ENCODE measurements at places on chromosomes 7 and 10.

DNA sequence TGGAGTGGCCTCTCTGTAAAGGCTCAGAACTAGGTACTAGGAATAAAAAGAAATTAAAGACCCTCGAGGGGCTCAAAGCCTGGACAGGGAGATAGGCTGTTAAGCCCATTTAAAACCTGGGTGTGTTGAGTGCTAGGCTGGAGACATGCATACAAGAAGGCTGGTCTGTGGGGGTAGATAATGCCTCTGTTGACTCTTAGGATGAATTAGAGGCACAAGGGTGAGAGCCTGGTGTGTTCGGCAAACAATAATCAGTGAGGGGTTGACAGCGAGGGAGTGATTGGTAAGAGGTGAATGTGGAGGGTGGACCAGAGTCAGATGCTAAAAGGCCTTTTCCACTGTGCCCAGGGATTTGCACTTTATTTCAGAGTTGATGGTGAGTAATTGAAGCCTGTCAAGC, 12.7 kb downstream of the GSTO2 start:
- no peak for DNase-seq

GRCh38 chr10:70198696-70199466, 28.6 kb upstream of the SAR1A start:
- no peak for DNase-seq

DNA sequence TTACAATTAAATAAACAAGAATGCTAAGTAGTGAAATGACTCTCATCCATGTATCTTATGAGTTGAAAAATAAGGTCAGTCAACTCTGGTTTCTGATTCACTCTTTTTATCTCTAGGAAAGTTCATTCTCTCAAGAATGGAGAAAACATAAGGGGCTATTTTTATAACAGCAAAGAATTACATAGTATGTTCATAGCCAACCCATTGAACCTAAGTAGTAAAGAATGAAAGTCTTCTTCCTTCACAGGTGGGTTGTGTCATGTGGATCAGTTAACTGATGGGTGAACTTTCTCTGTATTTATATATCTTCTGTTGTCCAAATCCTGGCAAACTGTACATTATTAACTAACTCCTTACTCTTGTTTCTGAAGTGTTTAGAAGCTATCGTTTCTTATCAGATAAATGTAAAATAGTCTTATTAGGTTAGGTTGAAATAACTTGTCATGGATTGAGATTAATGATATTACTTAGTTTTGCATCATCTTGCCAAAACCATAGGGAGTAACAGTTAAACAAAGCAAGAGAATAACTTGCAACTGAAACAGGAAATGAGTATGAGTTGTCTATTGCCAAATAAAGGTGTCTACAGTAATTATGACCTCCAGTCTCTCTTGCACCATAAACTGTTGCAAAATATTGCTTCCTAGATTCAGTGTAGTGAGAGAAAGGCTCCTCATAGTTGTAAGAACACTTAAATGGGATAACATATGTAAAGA, 86.8 kb downstream of the ANKRD7 start:
- DNase-seq, result no peak

- no peak for DNase-seq
Measured at GRCh38 chr10:13673156-13673555, 86.4 kb downstream of the PRPF18 start.

DNA sequence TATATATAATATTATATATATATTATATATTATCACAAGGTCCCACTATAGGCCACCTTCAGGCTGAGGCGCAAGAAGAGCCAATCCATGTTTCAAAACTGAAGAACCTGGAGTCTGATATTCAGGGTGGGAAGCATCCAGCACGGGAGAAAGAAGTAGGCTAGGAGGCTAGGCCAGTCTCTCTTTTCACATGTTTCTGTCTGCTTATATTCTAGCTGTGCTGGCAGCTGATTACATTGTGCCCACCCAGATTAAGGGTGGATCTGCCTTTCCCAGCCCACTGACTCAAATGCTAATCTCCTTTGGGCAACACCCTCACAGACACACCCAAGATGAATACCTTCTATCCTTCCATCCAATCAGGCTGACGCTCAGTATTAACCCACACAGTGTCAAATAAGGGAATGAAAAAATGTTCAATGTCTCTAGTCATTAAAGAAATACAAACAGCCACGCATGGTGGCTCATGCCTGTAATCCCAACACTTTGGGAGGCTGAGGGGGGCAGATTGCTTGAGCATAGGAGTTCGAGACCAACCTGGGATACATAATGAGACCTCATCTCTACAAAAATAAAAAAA, 135.4 kb upstream of the PCBD1 start:
- DNase-seq, result no peak

DNA sequence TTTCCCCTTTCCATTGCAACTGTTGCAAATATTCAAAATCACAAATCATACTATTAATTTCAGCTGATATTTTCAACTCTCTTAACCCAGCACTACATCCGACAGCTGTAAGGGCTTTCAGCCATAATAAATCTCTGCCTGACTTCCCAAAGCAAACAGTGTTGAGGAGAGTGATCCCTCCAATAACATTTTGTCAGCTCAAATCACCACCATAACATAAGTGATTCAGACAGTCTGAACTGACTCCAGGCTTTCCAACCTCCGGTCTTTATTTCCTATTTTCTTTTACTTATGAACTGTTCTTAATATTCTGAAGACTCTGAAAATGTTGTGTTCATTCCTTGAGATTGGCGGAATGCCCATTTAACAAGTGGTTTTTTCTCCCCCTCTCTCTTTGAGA, 1085.9 kb downstream of the GATA3 start:
- no peak for DNase-seq

Measured in left lung (tissue), 14 donors.